ENCODE measurements at places on chromosomes 1 and 21. TPM values are rescaled to one million over a fixed set of nuclear protein-coding genes. Genes with fewer than 3 reads are reported as not detected.

DNA sequence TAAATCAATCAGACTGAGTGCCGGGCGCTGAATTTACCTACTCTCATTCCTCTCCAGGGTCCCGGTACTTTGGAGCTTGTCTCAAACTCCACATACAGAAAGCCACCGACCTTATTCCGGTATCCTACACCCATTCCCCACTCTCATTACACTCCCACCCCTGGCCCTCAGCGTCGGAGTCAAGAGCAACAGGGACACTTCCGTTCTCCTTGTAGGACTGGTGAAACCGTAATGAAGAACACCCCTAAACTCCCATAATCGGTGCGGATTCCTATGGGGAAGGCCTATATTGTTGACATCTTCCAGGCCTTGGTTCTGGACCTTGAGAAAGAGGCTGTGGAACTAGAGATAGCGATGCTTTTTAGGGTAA is 798 bp downstream of the ZBED6 start:
- DNase-seq = peak; percentile 51

Gene AIRE
- 0.42 TPM for polyA plus RNA-seq

DNA sequence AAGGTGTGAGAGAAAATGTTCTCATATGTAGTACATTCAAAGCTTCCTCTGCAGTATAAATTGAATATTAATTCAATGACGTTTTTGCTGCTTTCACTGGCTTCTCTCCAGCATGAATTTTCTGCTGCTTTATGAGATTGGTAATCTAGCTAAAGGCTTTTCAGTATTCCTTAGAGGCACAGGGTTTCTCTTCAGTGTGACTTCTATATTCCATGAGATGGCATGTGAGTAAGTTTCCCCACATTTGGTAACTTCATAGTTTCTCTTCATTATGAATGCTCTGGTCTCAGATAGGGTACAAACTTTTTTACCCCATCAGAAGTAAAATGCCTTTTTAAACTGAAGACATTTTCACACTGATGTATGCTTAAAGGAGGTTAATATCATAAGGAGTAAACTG is 10.4 kb upstream of the KLF18 start:
- no peak for DNase-seq

Gene DCST1
- 0.58 TPM for polyA plus RNA-seq

DNA sequence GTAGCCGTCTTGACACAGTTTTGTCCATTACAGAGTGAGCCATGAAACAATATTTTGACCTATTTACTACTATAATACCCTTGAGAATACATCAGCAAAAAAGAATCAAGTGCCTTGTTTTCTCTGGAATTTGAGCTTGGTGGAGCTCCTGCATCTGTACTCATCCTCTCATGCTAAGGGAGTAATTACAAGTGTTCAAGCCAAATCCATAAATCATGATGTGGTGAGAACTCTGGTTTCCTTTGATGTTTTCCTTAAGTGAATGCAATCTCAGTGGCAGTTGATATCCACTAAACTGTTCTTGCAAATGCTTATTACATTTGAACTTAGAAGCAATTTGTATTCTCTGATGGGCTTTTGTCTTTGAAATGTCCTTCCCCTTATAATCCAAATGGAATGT is 824.6 kb upstream of the TMPRSS15 start:
- DNase-seq = peak; percentile 82

- no peak for DNase-seq
These were observed 63.6 kb downstream of the TMEM53 start for GRCh38 chr1:44610527-44611148.

Gene ZBTB18
- polyA plus RNA-seq = 27.3 TPM

Gene LY9
- polyA plus RNA-seq = 0.32 TPM

- no peak for DNase-seq
These were observed 15.9 kb upstream of the MYOC start for GRCh38 chr1:171668372-171668771.

Gene BTBD19
- 20.9 TPM for polyA plus RNA-seq

- DNase-seq = no peak
These were observed 65.6 kb upstream of the IRF2BP2 start for GRCh38 chr1:234675572-234675971.

- DNase-seq = peak; percentile 7
These were observed 288.8 kb downstream of the DPYD start for GRCh38 chr1:97632075-97632474.

DNA sequence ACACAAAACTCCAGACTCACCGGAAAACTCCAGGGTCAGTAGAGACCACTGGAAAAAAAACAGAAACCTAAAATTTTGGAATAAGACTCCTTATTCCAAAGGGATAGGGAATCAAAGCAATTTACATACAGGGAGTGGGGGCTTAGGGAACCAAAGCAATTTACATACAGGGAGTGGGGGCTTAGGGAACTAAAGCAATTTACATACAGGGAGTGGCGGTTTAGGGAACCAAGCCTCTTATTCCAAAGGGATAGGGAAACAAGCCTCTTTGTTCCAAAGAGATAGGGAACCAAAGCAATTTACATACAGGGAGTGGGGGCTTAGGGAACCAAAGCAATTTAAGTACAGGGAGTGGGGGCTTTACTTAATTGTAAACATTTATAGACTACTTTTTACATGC is 28.4 kb upstream of the TTLL7 start:
- DNase-seq = no peak

DNA sequence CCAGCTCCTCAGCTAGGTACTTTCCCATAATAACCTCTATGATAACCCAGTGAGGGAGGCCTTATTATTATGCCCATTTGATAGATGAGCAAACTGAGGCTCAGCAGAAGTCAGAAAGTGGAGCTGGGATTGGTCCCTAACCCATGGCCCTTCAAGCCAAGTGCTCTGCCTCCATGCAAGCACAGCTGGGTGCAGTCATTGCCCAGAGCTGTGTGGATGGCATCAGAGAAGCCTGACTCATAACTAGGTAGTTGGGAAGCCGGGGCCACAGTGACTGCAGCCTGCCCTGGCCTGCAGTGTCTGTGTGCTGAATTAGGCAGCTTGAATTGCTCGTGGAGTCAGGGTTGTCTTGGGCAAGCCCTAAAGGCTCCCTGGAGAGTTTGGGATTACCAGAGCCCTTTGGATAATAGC is 89.9 kb upstream of the SLC2A1 start:
- no peak for DNase-seq
